ENCODE measurements at places on chromosomes 2 and 18.

DNA sequence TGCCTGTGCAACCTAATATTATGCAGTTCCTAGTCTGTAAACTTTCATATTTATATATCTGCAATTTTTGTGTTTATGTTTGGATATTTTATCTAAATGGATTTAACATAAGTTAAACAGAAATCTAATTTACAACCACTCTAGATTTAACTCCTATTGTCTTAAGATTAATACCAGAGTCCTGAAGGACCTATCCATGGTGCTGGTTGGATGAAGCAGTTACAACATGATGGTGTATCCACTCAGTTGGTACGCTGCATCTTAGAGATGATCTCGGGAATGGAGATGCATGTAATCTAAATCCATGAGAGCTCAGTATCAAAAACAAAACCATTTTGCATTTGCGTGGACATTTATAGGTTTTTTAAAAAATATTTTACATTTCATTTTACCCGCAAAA lies 745.9 kb upstream of the SLC8A1 start:
- no peak for DNase-seq

DNA sequence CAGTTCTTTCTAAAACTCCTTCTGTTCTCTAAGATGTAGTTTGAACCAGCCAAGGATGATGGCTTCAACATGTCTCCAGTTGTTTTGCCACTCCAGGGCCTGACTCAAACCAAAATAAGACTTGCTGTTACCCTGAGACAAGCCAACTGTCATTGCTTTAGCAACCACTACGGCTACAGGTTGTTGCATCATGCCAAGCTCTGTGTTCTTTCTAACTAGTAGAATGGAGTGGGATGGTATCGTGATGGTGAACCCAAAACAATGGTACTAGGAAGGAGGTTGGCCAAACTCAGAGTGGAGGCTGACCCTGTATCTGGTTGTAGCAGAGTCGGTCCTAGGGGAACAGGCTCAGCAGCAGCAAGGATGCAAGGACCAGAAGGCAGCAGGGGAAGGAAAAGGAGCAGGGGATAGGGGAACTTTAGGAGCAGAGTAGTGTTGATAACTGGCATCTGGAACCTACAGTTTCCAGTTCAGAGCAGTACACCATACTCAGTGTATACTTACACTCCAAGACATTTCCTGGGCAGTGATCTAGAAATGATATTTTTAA lies 51.6 kb downstream of the PDK1 start:
- no peak for DNase-seq

DNA sequence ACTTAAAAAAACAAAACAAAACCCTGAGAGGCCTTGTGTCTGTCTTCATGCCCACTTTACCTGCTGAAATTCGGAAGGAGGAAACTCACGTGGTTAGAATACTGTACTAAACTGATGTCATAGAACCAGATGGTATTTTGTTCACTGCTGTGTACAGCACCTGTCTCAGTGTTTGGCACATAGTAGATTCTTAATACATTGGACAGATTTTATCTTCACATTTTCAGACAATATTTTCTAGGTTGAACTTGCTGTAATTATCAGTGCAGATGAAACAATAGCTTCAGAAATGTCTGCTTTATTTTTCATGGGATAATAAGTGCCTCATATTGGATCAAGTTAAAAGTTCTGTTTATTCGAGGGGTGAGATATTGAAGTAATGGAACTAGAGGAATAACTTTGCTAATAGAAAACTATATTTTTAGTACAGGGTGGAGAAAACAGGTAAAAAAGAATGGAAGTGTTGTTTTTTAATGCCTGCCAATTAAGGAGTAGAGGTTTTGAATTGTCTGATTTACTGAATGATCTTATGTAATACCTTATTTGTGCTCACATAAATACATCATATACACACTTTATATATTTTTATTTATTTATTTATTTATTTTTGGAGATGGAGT lies 23.7 kb downstream of the DDX1 start:
- no peak for DNase-seq

DNA sequence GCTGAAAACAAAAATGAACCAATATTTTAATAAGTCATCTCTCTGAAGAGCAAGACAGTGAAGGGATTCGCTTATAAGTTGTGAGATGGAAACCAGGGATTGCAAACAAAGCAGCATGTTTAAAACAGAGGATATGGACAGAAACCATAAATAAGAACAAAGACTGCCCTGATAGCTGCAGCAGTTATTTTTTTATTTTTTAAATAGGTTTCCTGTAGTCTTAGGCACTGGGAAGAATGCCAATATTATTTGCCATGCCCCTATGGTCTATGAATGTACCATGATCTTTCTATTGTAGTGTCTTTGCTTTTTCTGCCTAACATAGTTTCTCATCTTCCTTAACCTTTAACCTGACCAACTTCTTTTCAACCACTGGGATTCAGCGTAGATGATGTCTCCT lies 1334.0 kb upstream of the NRXN1 start:
- no peak for DNase-seq

- no peak for DNase-seq
Measured at GRCh38 chr2:188003800-188004199, 287.9 kb upstream of the GULP1 start.

DNA sequence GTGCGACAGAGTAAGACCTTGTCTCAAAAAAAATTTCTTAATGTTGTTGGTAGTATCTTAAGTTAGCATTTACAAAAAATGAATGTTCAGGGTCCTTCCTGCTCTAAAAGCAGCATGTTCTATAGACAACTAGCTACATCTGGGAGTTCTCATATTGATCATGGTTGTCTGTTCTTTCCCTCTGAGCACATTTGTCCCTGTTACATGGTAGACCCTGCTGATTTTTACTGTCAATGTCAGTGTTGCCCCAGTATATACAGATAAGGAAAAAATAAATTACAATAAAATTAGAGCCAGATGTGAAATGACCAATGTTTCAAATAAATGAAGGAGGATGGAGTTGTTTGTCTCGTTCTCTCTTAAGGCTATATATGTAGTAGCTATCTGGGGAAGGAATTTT lies 63.2 kb downstream of the KCMF1 start:
- DNase-seq = no peak
